Stomach (tissue), 19 donors: ENCODE measurements at places on chromosomes 6 and 20.

DNA sequence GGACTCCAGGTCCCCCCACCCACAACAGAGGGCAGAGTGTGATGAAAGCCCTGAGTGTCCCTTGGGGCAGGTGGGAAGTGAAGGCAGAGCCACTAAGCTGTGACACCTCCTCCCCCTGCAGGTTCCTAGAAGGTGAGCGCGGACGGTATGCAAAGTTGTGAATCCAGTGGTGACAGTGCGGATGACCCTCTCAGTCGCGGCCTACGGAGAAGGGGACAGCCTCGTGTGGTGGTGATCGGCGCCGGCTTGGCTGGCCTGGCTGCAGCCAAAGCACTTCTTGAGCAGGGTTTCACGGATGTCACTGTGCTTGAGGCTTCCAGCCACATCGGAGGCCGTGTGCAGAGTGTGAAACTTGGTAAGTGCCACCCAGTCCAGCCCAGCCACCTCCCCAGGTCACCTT is 159.6 kb upstream of the RNF24 start:
- DNase-seq, result no peak

GRCh38 chr6:144647406-144647964 is 362.4 kb downstream of the UTRN start:
- no peak for DNase-seq

GRCh38 chr6:35035481-35036030 is 105.6 kb downstream of the TCP11 start:
- DNase-seq, result no peak

GRCh38 chr6:144250276-144250675 is 34.9 kb upstream of the UTRN start:
- no peak for DNase-seq

DNA sequence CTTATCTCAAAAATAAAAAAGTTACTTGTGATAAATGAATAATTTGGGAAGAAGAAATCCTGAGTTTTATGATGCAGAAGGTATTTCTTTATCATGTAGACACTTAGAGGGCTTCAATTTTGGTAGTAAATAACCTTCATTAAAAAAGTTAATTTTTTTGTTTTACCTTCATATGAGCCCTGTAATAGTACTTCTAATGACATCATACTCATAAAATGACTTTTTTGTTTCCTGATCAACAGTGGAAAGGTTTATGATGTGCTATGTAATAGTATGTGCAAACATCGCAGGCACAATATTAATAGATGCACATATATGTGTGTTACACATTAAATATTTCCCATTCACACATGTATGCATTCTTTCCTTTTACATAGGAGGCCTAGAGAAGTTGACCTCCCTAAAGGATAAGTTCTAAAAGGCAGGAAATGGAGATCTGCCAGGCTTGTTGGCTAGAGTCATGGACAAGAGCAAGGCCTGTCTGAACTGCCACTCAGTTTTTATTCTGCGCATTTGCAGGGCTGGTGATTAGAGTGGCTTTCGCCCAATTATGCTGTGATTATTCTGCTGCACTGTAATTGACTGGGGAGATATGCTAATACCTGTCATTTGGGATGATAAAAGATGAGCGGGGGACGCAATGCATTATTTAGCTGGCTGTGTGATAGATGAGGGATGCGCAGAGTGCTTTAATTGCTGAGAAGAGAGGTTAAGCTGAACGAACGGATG is 272.6 kb downstream of the TMEM242 start:
- DNase-seq, result peak; percentile 45

- DNase-seq, result no peak
These were observed 114.5 kb downstream of the RNF144B start for GRCh38 chr6:18501663-18502013.

GRCh38 chr6:65416621-65417020 is 290.4 kb downstream of the EYS start:
- no peak for DNase-seq

DNA sequence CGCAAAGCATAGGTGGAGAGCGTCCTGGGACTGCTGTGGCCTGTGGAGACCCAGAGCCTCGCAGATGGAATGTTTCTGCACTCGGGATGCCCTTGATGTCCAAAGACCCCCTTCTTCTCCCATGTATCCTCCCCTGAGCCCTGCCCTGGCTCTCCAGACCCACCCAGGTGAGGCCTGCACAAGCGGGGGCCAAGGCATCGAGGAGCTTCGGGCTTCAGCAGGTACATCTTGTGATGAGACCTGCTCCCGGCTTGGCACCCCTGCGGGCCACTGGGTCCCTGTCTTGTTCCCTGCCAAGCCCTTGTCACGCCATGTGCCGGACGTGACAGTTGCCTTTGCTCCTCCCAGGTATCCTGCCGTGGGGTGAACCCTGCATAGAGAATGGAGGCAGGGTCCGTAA is 85.2 kb downstream of the RAMACL start:
- DNase-seq, result no peak
